Caki2 (cell line): ENCODE measurements at places on chromosomes 7 and 10.

GRCh38 chr7:102230593-102230992 lies 56.1 kb upstream of the SH2B2 start:
- DNase-seq: no peak

DNA sequence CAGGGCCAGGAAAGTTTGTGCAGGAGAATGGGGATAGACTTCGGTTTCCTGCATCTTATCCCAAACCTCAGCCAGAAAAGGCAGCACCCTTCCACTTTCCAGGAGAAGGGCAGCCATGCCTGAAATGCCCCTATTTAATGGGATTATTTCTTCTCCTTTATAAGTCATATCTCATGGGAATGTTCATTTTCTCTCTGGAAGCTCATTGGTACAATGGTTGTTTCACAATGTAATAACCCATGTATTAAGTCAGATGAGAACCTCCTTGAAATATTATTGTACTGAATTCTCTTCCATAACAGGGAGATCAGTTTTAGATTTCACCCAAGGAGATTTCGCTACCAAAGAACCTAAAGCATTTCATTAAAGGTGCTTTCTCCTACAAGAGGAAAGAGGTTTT lies 457.5 kb downstream of the KCNMA1 start:
- DNase-seq: no peak

DNA sequence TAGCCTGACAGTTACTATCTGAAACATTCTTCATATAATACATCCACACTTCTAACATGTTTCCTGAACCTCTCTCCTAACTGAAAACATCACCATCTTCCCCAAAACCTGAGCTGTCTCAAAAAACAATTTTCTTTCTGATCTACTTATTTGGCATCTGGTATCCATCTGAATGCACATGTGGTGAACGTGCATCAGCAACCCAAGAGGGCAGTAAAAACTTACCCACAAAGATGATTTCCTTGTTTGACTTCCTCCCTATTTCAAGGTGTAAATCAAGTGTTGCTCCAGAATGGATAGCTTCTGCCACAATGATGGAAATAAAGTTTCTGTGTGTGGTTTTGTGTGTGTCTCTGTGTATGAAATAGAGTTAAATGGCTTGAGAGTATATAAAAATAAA lies 500.4 kb downstream of the MAGI2 start:
- DNase-seq: no peak

GRCh38 chr10:47159361-47160260 lies 140.4 kb upstream of the GDF10 start:
- no peak for DNase-seq

DNA sequence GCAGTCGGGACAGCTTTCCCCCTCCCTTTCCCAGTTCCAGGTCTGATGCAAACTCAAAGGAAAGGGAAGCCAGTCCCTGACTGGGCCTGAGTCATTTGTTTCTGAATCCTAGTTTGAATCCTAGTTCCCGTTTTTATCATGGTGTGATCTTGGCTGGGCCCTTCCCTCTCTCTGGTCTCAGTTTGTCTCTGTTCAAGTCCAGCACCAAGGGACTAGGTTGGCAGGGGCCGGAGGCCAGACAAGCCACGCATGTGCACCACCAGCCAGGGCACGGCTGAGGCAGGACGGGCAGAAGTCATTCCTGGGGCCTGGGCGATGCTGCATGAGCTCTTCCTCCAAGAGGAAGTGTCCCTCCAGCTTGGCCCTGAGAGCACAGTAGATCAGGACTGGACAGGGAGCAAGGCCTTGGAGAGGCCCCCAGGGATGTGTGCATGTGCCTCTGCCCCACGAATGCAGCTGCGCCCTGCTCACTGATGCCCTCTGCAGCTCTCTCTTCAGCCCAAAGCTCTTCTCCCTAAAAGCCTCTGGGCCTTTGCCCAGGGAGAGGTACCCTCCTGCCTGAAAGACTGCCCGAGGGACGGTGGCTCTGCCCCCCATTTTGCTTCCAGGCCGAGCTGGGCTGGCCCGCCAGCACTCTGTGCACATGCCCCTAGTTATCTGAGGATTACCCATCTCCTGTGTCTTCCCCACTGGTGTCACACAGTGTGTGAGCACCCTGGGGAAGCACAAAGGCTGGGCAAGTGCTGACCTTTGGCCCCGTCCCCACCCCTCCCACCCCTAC lies 86.7 kb downstream of the ZMIZ1 start:
- no peak for DNase-seq

GRCh38 chr10:43262902-43263466 lies 3.9 kb downstream of the RASGEF1A start:
- DNase-seq: no peak

DNA sequence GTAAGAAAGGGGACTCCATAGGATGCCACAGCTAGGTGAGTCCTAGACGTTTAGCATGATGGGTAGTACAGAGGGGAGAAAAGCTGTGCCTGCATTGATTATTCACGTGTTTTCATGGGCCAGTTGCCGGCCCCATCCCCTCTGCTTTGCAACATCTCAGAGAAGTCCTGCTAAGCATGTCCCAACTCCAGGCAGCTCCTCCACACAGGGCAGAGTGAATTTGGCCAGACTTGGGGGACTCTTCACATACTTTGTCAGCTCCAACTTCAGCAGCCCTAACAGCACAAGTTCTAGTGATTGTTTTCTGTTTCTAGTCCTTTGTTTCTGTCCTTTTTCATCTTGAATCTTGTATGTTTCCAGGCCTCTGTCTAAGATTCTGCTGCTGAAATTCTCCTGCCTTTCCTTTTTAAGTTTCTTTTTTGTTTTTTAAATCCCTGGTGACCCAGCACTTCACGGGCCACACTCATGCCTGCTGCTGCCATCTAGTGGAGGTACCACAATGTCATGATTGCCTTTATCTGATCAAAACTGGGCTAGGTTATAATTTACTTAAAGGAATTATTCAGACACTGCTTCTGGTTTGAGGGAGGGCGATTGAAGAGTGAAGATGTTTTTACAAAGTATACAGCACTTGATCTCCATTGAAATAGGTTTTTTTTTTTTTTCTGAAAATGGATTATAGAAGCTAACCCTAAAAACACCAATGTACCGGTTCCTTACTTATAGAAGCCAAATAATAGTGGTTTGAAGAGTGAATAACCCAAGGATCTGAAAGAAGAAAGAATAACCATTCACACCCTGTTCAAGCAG lies 276.9 kb downstream of the CSTF2T start:
- DNase-seq: peak; percentile 19
